ENCODE measurements at places on chromosomes 13 and 19.

GRCh38 chr13:73870970-73871935, 263.0 kb downstream of the KLF12 start:
- peak; percentile 6 for DNase-seq

GRCh38 chr13:112451512-112452379, 75.6 kb downstream of the SPACA7 start:
- no peak for DNase-seq

- no peak for DNase-seq
These were observed 5.6 kb upstream of the CD33 start for GRCh38 chr19:51219307-51219706.

GRCh38 chr13:40026741-40027140, 371.3 kb downstream of the COG6 start:
- DNase-seq, result no peak

DNA sequence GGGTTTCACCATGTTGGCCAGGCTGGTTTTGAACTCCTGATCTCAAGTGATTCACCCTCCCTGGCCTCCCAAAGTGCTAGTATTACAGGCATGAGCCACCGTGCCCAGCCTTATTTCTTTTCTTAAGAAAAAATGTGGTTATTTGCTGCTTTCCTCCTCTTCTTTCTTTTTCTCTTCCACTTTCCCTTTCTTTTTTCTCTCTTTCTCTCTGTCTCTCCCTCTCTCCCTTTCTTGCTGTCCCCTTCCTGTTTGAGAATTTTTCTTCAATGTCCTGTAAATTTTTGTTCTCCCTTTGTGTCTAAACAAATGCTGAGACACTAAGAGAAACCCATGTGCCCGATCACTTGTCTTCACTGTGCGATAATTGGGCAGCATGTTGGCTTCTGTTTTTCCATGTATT, 2.2 kb downstream of the LEUTX start:
- no peak for DNase-seq

DNA sequence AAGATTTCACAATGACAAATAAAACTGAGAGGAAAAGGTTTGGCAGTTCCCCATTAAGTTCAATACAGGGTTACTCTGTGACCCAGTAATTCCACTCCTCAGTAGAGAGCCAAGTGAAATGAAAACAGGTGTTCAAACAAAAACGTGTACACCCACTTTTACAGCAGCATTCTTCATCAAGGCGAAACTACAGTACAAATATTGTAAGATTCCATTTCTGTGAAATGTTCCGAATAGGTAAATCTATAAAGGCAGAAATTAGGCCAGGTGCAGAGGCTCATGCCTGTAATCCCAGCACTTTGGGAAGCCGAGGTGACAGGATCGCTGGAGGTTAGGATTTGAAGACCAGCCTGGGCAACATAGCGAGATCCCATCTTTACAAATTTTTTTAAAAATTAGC, 8.9 kb upstream of the GDF15 start:
- DNase-seq, result no peak

DNA sequence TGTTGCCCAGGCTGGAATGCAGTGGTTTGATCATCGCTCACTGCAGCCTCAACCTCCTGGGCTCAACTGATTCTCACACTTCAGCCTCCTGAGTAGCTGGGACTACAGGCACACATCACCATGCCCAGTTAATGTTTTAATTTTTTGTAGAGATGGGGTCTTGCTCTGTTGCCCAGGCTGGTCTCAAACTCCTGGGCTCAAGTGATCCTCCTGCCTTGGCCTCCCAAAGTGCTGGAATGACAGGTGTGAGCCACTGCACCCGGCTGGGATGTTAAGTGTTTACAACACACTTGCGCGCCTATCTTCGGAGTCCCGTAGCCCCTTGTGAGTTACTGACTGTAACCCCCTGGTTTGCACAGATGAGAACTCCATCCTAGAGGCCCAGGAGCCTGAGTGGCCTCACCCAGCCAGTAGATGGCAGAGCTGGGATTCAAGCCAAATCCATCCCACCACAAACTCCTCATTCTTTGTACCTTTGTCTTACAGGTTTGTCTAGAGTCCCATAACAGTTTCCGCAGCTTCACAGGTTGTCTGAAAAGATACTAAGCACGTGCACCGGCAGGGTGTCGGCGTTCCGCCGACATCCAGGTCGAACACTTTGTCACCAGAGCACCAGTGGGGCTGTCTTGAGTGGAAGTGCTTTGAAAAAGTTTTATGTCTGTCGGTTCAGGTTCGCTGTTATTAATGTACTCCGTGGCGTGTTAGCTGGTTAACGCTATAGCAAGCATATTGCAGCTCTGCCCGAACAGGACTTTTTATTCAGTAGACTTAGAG, 14.7 kb downstream of the MAG start:
- DNase-seq, result no peak

DNA sequence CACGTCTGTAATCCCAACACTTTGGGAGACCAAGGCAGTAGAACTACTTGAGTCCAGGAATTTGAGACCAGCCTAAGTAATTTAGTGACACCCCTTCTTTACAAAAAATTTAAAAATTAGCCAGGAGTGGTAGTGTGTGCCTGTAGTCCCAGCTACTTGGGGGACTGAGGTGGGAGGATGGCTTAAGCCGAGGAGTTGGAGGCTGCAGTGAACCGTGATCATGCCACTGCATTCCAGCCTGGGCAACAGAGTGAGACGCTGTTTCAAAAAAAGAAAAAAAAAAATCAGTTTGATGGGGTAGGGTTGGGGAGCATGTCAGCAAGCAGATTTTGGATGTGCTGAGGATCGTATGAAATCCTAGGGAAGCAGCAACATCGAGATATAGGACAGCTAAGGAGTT, 4.2 kb downstream of the CEACAM19 start:
- no peak for DNase-seq
